Astrocyte of the spinal cord (primary cell): ENCODE measurements at places on chromosomes 16 and 17.

DNA sequence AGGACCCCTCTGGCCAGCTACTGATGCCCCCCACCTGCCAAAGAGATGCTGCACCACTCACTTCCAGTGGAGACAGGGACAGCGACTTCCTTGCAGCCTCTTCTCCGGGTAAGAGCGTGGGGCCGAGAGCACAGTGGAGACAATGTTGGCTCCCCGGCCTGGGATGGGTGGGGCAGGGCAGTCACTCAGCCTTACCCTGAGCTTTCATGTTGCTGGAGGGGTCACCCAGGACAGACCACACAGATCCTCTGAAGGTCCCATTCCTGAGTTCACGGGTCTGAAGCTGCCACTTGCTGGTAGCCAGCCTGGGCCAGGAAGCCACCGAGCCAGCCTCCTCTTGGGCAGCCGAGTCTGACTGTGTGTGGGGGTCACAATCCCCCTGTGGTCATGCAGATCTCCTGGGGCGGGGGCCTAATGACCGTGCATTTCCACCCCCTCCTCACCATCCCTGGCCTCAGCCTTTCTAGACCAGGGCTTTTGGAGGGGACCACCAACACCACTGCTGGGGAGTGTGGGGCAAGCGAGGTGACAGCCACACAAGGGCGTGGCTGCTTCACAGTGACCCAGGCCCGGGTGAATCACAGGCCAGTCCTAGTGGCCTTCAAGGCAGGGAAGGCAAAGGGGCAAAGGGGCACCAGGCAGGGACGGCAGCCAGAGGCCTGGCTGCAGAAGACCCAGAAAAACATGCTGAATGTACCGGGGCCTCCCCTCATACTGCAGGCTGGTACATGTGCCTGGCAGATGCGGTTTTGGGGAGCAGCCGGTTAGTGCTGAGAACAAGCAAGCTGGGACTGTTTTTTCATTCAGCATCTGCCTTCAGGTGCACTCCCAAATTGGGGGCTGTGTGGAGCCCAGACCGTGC, 10.4 kb downstream of the TAF1C start:
- DNase-seq, result no peak

GRCh38 chr17:81398176-81398831, 3.0 kb downstream of the BAHCC1 start:
- DNase-seq, result peak; percentile 65

GRCh38 chr17:69175625-69176456, 34.1 kb upstream of the ABCA6 start:
- DNase-seq, result peak; percentile 79

DNA sequence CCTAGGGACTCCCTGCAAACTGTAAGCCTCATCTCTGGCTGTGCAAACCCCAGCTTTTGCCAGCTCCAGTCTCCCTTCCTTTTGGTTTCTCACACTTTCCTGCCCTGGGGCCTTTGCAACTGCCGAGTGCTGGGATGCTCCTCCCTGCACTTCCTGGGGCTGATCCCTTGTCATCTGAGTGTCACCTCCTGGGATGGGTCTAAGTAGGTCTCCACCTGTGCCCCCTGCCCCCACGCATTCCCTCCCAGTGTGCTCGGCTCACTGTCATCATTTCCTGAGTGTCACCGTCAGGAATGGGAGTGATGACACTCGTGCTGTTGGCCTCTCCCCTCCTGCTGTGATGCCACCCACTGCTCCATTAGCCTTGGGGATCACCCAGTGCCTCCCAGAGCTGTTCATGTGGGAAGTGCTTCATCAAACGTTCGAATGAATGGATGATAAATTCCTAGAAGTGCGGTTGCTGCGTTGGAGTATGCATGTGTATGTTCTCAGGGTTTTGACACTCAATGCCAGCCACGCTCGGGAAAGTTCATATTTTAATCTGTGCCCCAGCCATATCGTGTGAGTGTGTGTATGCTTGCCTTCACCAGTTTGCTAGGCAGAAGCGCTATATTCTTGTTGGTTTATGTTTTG, 189.9 kb downstream of the NTN1 start:
- no peak for DNase-seq

DNA sequence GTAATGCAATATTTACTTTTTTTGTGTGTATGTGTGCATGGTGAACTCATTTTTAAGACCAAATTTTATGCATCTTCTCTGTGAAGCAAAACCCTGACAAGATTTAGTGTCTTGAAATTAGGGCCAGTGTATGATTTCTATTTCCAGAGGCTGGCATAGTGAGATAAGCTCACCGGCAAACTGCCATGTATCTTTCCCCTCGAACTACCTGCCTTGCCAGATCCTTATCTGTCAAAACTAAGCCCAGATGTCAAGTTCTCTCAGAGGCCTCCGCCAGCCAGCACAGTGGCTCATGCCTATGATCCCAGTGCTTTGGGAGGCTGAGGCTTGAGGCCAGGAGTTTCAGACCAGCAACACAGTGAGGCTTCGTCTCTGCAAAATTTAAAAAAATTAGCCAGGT, 10.0 kb downstream of the USP32 start:
- no peak for DNase-seq

GRCh38 chr16:84628226-84628731, 10.4 kb upstream of the COTL1 start:
- no peak for DNase-seq

- no peak for DNase-seq
Observed at GRCh38 chr16:85749771-85750145, 1.1 kb downstream of the C16orf74 start.

DNA sequence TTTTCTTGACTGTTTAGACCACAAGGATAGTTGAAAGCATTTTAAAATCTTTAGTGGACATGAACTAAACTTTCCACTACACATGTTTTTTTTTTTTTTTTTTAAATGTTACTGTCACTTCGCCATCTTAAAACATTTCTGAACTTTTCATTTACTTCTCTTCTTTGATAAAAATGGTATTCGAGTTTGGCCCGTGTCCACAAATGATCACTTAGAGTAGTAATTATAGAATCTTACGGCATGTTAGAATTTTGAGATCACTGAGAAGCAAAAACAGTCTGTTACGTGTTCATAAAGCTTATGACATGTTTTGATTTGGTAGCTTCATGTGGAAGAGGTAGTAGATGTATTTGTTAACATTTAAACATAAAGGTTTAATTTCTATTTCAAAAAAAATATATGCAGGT, 1.1 kb downstream of the NSRP1 start:
- DNase-seq, result no peak
